Cortex of kidney (tissue), 1 donor: ENCODE measurements at places on chromosomes 11 and 22.

DNA sequence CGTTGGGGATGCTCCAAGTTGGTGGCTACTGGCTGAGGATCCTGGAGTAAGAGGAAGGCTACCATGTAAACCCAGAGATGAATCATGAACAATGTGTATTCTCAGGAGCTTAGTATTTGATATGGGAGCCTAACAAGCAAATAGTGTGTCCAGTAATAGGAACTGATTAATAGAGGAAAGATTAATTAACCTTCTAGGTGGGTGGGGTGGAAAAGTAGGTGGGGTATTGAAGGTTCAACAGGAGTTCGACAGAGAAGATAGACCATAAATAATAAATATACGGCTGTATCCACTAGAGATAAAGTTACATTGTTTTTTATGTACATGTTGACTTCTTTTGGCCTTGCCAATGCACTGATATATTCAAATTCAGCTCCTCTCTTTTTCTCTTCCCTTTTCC lies 43.1 kb downstream of the BMAL1 start:
- DNase-seq = no peak

DNA sequence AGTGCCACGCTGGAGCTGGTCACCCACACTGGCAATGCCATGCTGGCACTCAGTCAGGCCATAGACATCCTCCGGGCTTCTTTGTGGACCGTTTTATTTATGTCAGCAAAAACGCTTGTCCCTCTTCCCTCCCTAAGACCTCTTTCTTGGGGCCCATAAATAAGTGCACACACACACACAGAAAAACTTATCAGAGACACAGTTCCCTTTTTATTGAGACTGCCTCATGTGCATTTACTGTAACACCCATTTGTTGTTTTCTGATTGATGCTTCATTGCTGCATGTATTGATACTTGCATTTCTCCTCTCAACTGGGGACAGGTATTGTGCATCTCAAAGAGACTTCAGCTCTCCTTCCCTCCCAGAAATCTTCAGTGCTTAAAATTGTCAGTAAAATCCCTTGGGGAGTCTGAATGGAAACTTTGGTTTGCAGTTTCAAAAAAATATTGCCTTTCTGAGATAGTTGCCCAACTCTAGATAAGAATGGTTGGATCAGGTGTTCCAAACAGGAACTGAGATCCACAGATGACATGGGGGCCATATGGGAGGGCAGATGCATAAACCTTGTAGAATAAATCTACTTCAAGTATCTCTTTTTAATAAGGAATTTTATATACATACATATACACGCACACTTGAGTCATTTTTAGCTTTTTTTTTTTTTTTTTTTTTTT lies 50.9 kb downstream of the PPP2R1B start:
- no peak for DNase-seq

DNA sequence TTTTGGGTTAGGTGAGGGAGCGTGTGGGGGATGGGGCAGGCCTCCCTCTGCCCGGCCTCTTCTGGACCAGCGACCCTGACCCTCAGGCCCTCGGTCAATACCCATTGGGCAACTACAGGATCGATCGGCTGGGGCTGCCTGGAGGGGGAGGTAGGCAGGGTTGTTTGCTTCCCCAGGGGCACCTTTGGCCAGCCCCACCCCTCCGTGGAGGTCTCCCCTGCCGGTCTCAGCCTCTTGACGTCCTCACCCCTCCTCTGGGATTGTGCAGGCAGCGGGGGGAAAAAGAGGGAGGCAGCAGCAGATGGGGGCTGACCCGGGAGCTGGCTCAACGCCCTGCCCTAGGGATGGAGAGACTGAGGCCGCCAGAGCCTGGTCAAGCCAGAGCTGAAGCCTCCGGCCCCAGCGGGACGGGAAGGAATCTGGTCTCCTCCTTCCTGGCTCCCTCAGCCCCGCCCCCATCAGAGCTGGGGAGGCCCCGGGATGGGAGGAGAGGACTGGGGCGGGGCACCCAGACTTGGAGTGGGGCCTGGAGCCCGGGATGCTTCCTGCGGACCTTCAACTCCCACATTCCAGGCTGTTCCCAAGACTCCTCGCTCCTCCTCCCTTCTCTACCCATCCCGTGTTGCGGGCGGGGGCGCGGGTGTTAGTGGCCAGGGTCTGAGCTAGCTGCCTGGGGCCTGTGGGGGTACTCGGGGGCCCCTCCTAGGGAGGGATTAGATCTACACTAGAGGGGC lies 14.4 kb upstream of the CDC42EP1 start:
- DNase-seq = no peak

DNA sequence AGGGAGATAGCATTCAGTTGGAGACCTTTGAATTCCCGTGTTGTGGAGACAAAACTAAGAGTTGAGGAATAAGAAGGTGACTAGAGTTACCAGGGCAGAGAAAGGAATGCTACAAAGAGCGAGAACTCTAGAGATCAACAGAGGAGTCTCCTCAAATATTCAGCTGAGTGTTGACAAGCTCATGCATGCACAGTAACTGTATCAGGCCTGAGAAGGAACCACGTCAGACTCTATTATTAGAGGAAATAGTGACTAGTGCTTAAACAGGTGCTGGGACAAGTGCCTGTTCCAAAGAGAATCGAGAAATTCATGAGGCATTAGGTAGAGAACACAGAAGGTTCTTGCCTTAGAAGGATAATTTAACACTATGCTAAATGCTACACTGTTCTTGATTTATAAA lies 333.8 kb upstream of the CHORDC1 start:
- no peak for DNase-seq

- no peak for DNase-seq
Measured at GRCh38 chr11:105700271-105700670, 90.4 kb downstream of the GRIA4 start.

DNA sequence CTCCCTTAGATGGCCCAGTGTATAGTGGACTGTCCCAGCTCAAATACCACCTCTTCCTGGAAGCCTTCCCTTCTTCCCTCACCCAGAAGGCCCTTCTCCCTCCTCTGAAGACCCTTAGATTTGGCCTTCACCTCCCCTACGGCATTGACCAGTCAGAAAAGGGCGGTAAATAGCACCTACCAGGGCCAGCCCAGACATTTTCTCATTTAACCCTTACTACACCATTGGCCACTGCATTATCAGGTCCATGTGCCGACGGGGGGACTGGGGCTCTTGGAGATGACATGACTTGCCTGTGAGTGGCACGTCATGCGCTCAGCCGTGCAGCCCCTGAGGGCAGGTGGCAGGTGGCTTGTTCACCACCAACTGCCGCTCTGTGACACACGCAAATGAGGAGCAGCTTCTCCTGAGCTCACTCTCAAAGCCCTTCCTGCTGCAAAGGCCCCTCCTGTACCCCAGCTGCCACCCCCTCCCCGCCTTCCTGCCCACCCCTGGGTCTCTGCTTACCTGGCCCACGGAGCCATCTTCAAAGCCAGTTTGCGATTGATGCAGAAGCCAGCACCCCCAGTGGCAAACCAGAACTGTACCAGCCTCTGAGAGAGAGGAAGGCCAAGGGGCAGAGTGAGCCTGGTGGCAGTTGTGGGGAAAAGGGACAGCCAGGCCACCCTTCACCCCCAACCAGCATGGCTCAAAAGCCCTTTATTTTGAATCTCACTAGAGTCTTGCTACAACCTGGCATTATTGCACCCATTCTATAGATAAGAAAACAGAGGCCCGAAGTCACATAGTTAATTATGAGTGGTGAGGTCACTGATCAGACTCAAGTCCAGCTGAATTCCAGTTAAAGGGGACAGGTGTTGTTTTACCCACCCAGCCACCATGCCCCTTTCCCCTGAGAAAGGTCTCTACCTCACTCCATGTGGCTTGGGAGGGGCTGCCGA lies 9.5 kb downstream of the MFNG start:
- no peak for DNase-seq

DNA sequence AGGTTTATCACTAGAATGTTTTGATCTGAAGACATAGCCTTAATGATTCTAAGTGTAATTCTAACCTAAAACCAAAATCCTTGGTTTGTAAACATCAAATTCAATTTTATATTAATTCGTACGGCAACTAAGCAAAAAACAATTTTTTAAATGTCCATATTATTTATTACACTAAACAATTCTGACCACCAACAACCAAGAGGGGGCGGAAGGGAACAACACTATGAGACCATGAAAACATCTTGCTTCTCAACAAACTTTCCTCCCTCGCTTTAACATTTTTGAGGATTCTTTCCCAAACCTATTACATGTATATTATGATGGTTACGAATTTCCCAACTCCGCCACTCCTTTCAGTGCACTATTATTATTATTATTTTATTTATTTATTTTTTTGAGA lies 6.5 kb upstream of the UCP2 start:
- DNase-seq = no peak

GRCh38 chr22:29609139-29609538 lies 5.7 kb downstream of the NF2 start:
- no peak for DNase-seq

- no peak for DNase-seq
Measured at GRCh38 chr22:19635644-19636043, 78.7 kb upstream of the SEPTIN5 start.

DNA sequence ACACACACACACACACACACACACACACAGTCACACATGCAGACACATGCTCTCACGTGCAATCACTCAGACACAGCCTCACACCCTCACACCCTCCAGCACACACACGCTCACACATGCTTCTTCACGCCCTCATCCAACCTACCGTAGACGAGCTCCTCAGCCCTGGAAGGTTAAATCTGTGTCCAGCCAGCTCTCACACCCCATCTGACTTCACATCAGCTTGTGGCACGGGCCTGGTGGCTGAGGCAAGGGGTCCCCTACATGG lies 1.3 kb upstream of the SCUBE1 start:
- DNase-seq = no peak
